Stimulated activated CD4-positive, alpha-beta T cell treated with anti-CD3 and anti-CD28 coated beads, Interleukin-1b, Interleukin-23, amount 100 ng/mL, for 1 hour (primary cell): ENCODE measurements at places on chromosomes 1 and 21.

DNA sequence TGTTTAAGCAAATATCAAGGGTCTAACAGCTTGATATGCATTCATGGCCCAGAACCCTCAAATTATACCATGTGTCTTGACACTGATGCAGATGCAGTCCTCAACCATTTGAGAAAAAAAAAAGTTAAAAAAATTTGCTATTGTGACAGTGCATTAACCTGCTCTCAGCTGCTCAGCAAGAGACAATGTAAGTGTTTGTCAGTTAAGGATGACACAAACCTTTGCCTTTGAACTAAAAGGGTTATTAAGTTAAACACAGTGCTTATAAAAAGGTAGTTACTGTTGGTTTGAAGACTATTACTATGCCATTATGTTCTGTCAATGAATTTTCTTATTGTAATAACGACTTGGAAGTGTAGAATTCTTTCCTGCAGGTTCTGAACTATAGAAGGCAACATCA is 655.6 kb upstream of the NEGR1 start:
- DNase-seq: no peak

DNA sequence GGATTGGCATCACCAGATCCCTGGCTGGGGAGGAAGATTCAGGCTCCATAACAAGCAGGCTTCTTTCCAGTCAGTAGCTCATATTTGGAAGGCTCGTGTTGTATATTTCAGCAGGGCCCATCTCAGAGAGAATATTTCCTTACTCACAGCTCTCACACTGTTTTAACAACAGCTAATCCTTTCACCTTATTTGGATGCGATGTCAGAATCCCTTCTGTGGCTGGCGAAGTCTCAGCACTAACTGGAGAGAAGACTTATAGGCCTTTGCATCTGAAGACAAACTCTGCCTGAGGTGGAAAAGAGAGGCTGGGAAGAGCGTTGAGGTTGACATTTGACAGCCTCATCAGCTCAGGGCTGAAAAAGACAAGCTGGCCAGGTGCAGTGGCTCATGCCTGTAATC is 47.2 kb upstream of the CAPZB start:
- DNase-seq: no peak

DNA sequence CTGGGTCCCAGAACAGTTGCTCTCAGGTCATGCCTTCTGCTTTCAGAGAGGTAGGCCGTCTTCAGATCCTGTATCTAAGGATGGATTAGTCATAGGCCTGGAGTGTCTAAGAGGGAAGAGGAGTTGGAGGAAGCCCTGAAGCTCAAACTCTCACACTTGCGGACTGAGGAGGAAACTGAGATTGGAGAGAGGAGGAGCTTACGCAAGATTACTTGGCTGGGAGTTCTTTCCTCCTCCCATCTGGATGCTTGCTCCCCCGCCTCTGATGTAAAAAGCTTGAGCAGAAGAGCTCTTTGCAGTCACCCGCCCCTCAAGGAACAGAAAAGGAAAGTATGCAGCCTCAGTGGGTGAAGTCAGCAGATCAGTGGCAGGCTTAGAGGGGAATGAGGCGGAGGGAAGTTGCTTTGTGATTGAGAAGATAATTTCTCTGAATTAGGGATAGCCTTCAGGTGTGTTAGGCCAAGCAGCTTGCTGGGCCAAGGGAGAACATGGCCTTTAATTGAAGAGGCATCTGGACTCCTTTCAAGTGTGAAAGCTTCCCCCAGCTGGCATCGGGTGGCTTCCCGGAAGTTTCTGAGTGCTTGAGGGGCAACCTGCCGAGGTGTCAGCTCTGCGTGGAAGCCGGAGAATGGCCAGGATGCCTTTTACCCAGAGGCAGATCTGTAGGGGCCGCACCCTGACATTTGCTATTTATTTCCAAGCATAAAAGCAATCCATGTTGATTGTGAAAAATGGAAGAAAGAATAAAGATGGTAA is 6.6 kb downstream of the ADORA1 start:
- no peak for DNase-seq

- no peak for DNase-seq
Measured at GRCh38 chr21:39641827-39642450, 29.2 kb downstream of the B3GALT5 start.

GRCh38 chr1:107175102-107175909 is 34.5 kb downstream of the NTNG1 start:
- no peak for DNase-seq

DNA sequence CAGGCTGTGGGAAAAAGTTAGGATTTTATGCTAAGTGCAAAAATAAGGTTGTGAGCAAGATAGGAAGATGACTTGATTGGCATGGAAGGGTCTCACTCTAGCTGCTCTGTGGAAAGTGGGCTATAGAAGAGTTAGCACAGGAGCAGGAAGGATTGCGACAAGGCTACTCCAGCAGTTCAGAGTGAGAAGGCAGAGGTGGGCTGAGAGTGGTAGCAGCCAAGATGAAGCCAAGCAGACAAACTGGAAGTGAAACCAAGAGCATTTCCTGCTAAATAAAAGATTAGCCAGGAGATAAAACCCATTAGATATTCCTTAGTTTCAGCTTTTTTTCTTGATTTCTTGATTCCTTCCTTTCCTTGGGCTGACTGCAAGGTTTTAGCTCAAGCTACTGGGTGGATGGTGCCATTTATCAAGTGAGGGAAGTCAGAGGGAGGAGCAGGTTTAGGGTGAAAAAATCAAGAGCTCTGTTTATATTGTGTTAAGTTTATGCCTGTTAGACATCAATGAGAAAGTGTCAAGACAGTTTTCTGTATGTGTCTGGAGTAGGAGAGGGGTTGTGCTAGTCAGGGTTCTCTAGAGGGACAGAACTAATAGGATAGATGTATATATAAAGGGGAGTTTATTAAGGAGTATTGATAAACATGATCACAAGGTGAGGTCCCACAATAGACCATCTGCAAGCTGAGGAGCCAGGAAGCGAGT is 33.1 kb upstream of the ZNF644 start:
- DNase-seq: no peak
